ENCODE measurements at places on chromosomes 3 and 15.

GRCh38 chr3:101544161-101544850 lies 17.4 kb upstream of the TRMT10C start:
- DNase-seq: no peak

DNA sequence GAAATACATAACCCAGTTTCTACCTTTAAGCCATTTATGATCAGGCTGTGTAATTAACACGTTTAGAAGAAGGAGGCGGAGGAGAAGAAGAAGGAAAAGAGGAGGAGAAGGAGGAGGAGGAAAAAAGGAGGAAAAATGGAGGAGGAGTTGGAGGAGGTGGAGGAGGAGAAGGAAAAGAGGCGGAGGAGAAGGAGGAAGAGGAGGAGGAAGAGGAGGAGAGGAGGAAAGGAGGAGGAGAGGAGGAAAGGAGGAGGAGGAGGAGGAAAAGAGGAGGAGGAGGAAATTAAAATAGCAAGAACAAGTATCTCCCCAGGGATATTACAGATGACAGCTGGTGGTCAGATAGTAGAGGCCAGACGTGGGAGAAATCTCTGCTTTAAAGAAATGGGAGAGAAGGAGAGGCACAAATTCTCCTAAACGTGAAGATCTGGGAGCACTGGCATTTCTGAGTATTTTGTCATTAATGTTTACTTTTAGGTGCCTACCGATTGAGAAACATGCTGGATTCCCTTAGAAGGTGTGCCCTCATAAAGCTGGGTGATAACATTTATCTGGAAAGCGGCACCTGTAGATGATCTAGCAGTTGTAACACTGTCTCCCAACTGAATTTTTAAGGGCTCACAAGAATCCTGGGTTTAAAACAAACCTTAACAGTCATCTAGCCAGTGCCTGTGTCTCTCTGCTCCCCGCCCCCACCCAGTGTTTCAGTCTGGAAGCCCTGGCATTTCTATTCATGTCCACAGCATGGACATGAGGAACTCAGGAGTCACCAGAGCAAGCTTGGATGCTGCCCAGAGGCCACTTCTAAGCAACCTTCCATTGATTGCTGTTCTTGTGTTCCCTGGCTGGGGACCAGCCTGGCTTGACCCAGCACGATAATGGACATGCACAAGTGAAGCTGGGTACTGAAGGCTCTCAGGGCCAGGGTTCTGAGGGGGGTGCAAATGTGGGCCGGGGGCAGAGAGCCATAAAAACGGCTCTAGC lies 75.2 kb downstream of the CHRNA7 start:
- no peak for DNase-seq

DNA sequence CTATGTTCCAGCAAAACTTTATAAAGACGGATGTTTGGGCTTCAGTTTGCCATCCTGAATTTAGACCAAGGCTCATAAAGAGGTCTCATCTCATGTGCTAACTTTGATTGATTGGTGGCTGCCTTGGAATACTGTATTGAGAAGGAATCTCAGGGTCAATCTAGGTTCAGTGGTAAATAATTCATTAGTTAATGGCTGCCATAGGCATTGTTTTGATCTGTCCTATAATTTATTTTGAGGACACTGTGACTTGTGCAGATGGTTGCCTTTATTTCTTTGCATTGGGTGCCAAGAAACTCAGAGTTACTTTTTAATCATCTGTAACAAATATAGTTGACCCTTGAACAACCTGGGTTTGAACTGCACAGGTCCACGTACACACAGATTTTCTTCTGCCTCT lies 159.8 kb downstream of the B3GALNT1 start:
- DNase-seq: no peak

DNA sequence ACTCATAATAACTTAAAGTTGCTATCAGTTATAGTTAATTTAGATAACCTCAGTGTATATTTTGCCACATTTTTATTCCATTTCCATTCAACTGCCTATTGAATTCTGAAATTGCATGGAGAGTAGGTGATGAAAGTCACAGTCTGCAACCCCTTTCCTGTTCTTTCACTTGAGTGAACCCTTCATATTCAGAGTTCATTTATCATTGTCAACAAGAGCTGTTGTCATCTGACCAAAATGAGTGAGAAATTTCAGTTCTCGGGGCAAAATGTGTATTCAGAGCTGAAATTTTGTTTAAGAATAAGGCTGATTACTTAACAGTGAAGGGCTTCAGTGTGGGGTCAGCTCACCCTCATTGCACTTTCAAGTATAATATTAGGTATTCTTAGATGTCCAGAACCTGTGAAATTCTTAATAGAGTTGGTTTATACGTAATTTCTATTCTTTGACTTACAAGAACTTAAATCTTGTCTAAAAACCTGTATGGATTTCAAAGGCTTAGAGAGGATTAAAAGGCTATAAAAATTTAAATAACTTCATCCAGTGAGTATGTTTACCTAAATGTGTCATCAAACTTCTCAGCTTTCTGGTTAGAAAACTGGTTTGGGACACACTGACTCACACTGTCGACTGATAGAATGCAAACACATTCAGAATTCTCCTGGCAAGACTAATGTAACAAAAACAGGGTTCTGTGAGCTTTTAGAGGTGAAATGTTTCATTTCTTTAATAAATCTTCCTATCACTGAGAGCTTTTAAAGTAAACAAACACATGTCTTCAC lies 92.2 kb downstream of the CMSS1 start:
- DNase-seq: peak; percentile 42
